ENCODE measurements at places on chromosomes 4 and X.

GRCh38 chr4:3212391-3213105 lies 36.4 kb upstream of the MSANTD1 start:
- no peak for DNase-seq

DNA sequence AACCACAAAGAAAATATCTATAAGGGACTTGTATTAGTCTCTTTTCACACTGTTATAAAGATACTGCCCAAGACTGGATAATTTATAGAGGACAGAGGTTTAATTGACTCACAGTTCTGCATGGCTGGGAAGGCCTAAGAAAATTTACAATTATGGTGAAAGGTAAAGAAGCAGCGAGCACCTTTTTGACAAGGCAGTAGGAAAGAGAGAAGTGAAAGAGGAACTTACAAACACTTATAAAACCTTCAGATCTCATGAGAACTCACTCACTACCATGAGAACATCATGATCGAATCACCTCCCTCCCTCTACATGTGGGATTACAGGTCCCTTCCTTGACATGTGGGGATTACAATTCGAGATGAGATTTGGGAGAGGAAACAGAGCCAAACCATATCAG lies 856.0 kb downstream of the TRAM1L1 start:
- DNase-seq = no peak

DNA sequence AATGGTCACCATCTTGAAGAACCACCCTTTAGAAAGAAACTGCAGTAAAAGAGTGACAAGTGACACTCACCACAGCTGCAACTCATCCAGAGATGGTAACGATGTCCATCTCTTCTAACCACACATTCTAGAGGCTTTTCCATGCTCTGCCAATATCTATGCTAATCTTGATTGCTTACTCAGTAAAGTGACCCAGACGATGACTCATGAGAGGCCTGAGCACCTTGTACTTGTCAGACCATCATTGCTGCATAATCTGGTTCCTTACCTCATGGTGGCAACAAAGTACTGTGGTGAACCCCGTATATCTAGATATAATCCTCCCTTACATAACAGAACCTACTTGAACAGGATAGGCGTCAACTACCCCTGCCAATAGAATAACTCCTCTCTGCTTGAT lies 75.6 kb downstream of the CCNG2 start:
- DNase-seq = no peak

GRCh38 chr4:78622253-78622979 lies 70.8 kb downstream of the ANXA3 start:
- no peak for DNase-seq

GRCh38 chrX:153525451-153525850 lies 8.0 kb downstream of the ATP2B3 start:
- no peak for DNase-seq

DNA sequence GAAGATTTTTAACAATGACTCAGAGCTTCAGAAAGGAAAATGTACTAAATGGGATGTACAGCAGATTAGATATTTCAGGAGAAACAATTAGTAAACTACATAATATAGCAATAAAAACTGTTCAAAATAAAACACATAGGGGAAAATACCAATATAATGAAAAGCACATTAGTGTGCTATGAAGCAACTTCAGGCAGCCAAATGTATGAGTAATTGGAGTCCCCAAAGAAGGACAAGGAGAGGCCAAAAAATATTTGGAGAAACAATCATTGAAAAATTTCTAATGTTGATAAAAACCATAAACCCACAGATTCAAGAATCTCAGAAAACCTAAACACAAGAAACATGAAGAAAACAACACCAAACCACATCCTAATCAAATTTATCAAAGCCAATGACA lies 129.3 kb upstream of the CHRDL1 start:
- no peak for DNase-seq

DNA sequence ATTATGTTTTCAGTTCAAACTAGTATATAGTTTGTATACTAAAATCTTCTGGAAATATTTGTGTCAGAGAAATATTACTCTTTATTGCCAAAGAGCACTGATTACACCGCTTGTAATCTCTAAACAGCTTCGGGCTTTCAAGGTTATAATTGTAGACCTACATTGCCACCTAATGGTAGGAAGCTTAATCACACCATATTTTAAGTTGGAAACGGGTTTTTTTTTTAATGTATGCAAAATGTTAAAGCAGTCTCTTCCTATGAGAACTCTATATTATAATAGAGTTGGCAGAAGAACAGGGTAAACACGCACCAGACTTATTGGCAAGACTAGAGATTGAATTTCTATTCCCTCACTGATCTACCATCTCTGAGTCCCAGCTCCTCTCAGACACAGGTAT lies 19.5 kb upstream of the NFXL1 start:
- DNase-seq = peak; percentile 44

- no peak for DNase-seq
Measured at GRCh38 chr4:176800891-176801534, 8.3 kb upstream of the VEGFC start.

GRCh38 chr4:19987746-19988145 lies 264.0 kb upstream of the SLIT2 start:
- no peak for DNase-seq

DNA sequence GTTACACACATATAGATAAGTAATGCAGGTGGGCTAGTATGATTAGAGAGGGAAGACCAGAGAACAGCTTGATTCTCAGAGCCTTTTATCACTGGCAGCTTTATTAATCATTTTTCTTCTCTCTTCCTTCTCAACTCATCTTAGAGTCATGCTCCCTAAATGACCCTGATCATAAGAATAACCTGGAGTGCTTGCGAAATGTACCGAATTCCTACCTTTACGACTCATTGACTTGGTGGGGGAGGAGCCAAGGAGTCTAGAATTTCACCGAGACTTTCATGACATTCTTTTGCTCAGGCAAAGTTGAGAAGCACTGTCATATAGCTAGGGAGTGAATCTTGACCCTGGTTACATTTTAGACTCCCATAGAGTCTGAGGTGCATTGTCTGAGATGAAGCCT lies 298.9 kb upstream of the PUDP start:
- DNase-seq = no peak

- no peak for DNase-seq
Measured at GRCh38 chr4:706834-707598, 1.4 kb downstream of the PCGF3 start.
